Mucosa of descending colon (tissue), 3 donors: ENCODE measurements at places on chromosomes 2 and 18. TPM values are rescaled to one million over a fixed set of nuclear protein-coding genes. Genes with fewer than 3 reads are reported as not detected.

DNA sequence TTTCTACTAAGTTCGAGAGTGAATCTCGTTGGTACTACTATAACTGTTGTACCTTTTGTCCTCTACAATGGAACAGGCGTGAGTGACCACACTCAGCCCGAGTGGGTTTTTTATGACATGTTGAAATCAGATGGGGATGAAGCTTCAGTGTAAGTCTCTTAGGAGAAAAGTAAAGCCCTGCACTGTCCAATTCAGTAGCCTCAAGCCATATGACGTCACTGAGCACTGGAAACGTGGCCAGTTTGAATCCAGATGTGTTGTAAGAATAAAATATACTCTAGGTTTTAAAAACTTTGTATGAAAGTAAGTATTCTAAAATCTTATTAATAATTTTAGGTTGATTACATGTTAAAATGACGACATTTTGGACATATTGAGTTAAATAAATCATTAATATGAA, 101.7 kb upstream of the SP3 start:
- DNase-seq, result no peak

TCF4 gene
- total RNA-seq, result 24.6 TPM

DNA sequence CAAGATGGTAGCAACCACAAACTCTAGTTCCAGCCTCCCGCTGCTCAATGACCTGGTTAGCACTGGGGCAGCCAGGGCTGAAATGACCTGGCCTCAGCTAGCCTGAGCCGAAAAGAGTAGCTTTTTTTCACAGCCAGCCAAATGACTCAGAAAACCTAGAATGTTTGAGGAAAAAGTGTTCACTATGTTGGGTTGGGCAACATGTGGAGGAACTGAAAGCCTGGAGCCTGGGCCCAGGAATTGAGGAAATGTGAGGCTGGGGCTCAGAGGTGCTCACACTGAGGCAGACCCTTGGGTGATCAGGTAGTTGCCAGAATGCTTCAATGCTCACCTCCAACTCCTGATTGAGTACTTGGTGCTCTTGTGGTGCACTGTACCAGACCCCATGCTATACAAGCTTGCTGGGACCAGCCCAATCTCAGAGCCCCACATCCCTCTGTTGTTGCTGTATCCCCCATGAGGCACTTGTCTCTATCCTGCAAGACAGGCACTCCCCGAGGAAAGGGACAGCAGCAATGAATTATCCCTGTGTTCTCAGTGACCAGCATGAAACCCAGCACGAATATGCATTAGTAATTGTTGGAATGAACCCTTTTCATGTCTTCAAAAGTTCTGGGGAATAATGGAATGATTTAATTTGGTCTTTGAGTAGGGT, 116.2 kb downstream of the USP34 start:
- no peak for DNase-seq

SIGLEC15 gene
- 0.16 TPM for total RNA-seq

- DNase-seq, result no peak
Observed at GRCh38 chr2:111100765-111101162, 19.9 kb upstream of the BCL2L11 start.

DNA sequence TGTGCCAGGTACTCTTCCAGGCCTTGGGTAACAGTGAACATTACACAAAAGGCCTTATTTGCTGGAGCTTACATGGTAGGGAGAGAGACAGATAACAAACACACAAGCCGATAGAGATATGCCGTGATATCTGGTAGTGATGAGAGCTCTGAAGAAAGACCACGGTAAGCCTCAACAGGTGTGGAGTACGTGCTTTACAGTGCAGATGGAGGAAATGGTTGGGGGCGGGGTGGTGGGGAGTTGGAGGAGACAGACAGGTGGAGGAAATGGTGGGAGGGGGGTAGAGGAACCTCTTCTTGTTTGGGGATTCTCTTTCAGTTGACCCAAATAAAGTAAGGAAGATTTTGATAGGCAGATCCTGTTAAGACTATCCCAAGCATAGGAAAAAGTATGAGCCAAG, 141.1 kb upstream of the ALPP start:
- DNase-seq, result no peak

- DNase-seq, result no peak
Observed at GRCh38 chr18:48265328-48265727, 143.9 kb downstream of the ZBTB7C start.

LRPPRC gene
- 101 TPM for total RNA-seq

GRCh38 chr2:241316825-241317224, 1.1 kb downstream of the SEPTIN2 start:
- no peak for DNase-seq

GRCh38 chr2:86370579-86370978, 33.2 kb upstream of the REEP1 start:
- DNase-seq, result no peak

POTEJ gene
- total RNA-seq, result not detected

- no peak for DNase-seq
Observed at GRCh38 chr2:205722283-205722918, 40.1 kb downstream of the NRP2 start.

DNA sequence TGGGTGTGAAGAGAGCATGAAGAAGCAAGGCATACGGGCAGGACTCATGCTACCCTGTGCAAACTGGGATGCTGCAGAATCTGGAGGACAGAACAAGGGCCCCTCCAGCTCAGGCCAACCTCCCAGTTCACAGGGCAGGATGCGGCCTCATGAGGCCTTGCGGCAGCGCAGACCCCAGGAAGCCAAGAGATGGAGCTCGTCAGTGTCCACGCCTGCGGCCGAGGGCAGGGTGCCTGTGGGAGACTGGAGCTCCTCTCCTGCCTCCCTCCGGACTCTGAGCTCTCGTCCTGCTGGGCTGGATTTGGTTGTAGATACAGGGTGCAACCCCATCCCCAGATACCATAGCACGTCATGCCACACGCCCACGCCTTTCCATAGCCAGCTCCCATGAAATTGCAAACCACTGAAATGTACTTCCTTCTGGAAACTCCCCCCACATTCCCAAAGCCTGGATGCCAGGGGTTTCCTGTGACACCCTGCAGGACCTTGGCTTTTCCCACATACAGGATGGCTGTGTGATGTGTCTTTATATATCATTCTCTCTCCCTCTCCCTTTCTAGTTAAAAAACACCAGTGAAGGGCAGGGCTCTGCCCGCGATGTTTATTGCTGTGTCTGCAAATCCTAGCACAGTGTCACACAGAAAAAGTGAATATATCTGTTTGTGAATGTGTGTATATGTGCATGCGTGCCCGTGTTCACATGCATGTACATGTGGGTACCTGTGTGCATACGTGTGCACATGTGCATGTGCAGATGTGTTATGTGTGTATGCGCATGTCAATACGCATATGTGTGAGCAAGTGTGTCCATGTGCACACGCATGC, 12.3 kb upstream of the SNTG2 start:
- no peak for DNase-seq

LOXHD1 gene
- not detected for total RNA-seq

DNA sequence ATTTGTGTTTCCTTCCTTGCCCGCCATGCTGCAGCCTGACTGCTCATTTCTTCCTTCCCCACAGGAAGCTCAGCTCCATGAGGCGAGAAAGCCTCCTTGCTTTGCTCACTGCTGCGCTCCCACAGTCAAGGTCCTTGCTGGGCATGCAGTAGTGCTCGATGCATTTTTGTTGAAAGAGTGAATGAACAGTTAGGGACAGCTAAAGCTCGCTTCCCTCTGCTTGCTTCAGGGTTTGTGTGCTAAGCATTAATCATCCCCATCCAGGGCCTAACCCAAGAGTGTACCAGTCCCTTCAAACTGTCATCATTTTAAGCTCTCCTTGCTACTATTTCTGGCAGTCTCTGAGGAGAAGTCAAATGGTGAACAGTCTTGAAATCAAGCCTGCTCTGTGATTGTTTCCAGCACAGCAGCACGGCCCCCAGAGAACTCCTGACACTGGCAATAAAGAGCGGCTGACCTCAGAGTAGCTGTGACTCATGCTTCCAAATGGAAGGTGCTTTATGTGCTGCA, 171.7 kb upstream of the SOX11 start:
- DNase-seq, result no peak

IGFBP5 gene
- total RNA-seq, result 95.9 TPM

DNA sequence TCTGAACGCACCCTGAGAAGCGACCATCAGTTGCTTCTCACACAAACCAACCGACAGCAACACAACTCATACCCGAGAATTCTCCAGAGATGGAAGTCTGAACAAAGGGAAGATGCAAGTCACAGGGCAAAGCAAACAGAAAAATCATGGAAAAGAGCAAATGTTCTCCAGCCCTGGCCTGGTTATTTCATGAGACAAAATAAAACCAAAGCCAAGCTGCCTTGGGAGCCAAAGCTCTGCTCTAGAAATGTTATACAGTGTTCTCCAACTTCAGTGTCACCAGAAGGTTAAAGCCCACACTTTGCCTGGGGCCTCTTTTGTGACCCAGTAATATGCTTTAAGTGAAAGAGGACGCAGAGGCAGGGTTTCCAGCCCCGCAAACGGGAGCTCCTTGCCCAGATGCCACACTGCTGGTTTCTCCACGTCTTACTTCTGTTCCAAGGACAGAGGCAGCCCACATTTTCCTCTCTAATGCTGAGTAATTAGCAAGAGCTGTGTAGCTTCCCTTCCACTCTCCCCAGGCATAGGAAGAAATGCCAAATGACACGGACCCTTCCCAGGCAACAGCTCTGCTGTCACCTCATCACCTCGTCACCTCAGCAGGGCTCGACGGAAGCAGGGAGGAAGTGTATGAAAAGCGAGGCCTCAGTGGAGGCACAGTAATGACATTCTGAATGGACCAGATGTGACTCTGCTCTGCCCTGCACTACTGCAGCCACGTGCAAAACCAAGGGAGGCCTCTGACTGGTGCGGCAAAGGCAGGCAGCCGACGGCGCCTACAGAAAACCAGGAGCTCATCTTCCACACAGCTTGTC, 64.7 kb downstream of the FBXO15 start:
- no peak for DNase-seq

GRCh38 chr2:119809339-119810048, 49.8 kb downstream of the PTPN4 start:
- no peak for DNase-seq

NPHP1 gene
- total RNA-seq, result 6.4 TPM

CIB4 gene
- not detected for total RNA-seq

GRCh38 chr2:148110184-148110583, 89.3 kb downstream of the MBD5 start:
- no peak for DNase-seq

DNA sequence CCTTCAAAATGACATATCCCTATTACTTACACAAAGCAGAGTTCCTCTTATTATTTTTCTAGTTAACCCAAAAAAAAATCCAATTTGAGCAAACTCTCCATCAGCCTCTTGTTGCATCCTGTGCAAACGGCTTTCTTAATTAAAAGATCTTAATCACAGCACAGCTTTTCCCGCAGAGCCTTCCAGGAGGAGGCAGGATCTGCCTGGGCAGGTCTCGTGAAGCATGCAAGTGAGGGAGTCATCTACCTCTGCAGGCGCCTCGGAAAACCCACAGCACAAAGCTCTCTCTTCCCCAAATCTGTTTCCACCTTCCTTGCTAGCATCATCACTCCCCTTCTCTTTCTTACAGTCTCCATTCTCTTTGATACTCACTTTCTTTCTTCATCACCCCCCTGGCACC, 100.4 kb downstream of the EN1 start:
- no peak for DNase-seq

C2orf15 gene
- total RNA-seq, result 1.3 TPM
